ENCODE measurements at places on chromosomes 2 and 18.

GRCh38 chr2:49207204-49207603 lies 52.9 kb upstream of the FSHR start:
- no peak for DNase-seq

GRCh38 chr2:236512902-236513435 lies 56.7 kb upstream of the ACKR3 start:
- DNase-seq = peak; percentile 79

GRCh38 chr2:209840434-209840833 lies 68.8 kb downstream of the UNC80 start:
- no peak for DNase-seq

GRCh38 chr2:231602859-231603467 lies 10.3 kb downstream of the TEX44 start:
- DNase-seq = no peak

DNA sequence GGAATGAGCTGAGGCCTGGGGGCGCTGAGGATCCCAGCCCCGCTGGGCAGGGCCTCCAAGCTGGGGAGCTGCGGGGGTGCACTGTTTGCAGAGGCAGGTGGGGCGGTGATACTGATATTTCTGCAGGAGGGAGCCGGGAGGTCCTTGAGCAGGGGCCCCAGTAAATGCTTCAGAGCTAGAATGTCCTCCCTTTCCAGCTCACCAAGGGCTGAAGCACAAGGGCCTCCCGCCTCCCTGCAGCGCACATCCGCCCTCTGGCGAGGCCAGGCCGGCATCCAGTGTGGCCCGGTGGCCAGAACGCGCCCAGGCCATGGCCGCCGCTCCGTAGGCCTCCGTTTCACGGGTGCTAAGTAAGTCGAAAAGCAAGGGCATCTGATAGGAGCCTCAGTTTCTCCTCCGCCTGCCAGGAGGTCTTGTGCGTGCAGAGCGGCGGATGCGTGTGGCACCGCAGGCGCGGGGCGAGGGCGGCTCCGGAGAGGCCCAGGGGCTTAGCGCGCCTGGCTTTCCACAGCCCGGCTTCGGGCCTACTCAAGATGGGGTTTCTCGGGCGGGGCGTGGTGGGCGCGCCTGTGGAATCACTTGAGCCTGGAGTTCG lies 29.5 kb upstream of the CHMP1B start:
- no peak for DNase-seq

- no peak for DNase-seq
Observed at GRCh38 chr2:99697811-99698568, 208.2 kb upstream of the REV1 start.

GRCh38 chr2:132697556-132698205 lies 27.7 kb upstream of the LYPD1 start:
- no peak for DNase-seq

GRCh38 chr2:155913356-155913755 lies 419.2 kb downstream of the NR4A2 start:
- DNase-seq = no peak

GRCh38 chr2:238313289-238313990 lies 6.9 kb upstream of the TRAF3IP1 start:
- no peak for DNase-seq

- no peak for DNase-seq
Observed at GRCh38 chr2:107990718-107991117, 4.4 kb downstream of the SLC5A7 start.

GRCh38 chr2:227504700-227505099 lies 32.7 kb downstream of the AGFG1 start:
- no peak for DNase-seq

DNA sequence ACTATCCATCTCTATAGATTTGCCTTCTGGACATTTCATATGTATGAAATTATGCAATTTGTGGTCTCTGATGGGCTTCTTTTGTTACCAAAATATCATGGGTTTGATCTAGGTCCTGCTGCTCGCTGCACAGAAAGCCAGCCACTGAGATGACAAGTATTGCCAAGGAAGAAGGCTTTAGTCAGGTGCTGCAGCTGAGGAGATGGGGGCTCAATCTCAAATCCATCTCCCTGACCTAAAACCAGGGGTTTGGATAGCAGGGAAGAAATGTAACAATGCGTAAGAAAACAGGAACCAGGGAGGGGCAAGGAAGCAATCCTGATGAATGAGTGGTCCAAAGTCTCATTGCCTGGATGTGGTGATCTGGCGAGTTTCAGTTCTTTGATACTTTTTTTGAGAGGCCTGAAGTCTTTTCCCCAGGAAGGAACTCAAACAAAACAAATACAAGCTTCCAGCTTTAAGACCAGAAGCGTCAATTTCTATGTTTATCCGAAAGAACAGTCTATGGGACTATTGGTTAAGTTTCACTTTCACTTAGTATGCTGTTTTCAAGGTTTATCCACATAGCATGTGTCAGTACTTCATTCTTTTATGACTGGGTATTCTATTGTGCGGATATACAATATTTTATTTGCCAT lies 3.4 kb upstream of the CKAP2L start:
- DNase-seq = peak; percentile 25

DNA sequence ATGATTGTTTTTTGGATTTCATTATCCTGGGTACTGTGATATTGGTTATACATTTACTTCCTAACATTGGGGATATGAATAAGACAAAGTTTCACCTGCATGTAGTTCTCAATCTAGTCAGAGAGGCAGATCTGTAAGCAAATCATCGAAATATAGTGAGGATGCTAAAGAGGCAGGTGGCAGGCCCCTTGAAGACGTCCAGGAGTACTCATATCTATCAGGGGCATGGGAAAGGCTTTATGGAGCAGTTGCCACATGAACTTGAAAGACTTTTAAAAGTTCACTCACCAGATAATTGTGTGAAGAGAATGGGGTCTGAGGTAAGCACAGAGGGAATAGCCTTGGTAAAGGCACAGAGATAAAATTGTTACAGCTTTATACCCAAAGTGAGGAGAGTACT lies 78.8 kb downstream of the EHBP1 start:
- no peak for DNase-seq

DNA sequence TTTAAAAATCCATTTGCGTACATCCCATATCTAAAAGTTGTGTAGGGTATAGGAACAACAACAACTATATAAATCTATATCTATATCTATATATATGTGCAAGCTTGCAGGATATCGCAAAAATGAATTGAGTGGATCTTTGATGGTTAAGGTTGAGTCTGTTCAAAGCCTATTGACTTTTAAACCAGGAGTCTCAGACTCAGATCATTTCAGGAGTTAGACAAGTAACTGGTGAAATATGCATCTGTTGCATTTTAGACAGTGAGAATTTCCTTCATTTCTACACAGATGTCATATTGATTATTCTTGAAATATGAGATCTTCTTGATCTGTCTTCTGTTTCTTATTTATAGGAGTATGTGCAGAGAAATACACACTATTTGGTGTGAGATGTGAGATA lies 66.5 kb downstream of the PARD3B start:
- DNase-seq = no peak

GRCh38 chr2:194363878-194364277 lies 1293.1 kb upstream of the SLC39A10 start:
- DNase-seq = no peak

DNA sequence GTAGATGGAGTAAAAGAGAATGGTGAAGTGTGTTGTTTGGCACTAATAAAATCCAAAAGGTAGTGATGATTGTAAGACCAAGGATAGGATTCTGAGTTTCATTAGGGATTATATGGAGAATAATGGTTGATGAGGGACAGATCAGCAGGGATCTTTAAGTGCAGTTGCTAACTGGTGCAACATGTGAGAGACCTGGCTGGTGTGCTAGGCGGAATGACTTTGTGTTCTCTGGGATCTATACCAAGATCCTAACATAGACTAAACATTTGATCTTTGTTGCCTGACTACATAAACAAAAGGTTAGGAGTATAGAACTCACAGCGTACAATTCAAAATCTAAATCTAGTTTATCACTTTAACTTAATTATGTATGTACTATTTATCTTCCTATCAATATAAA lies 135.4 kb downstream of the PTRHD1 start:
- no peak for DNase-seq

GRCh38 chr2:85736456-85737355 lies 17.1 kb upstream of the ATOH8 start:
- no peak for DNase-seq

DNA sequence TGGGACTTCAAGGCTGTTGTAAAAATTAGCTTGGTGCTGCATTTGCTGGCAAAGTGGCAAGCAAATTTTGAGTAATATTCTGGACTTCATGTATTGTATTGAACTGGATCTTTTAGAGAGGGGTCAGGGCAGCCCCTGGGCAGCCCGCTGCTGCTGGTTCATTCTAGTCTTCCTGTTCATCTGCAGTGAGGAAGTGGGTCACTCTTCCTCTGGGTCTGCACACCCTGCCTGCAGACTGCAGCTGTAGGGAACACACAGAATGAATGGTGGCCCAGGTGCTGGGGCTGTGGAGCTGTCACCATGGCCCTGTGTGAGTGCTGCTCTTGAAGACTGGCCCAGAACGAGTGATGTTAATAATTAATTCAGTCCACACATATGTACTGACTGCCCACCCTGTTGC lies 9.4 kb downstream of the SH3RF3 start:
- no peak for DNase-seq

DNA sequence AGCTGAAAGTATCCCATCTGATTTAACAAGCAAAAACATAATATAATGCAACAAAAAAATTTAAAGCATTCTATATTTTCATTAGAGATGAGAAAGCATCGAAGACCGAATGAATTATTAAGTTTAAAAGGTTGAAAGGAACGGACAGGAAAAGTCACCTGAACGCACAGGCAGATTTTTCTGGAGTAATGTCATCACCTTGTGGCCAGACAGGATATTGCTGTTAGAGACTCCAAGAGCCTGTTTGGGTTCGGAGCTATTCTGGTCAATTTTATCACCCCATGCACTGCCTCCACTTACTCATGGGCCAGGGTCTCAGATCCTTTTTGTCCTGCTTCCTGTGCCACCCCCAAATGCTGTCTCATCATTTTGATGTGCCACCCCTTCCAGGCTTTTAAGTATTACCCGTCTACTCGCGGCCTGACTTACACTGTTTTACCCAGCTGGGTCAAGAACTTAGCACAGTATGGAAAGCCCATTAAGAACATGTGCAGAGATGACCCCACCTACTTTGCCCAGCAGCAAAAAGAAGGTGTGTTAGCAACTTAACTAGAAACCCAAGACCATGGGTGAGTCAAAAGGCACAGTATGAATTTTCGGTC lies 27.3 kb downstream of the GKN2 start:
- peak; percentile 80 for DNase-seq

GRCh38 chr2:233563663-233564430 lies 2.7 kb downstream of the USP40 start:
- DNase-seq = no peak

GRCh38 chr2:64524604-64525316 lies 632 bp downstream of the AFTPH start:
- peak; percentile 17 for DNase-seq

DNA sequence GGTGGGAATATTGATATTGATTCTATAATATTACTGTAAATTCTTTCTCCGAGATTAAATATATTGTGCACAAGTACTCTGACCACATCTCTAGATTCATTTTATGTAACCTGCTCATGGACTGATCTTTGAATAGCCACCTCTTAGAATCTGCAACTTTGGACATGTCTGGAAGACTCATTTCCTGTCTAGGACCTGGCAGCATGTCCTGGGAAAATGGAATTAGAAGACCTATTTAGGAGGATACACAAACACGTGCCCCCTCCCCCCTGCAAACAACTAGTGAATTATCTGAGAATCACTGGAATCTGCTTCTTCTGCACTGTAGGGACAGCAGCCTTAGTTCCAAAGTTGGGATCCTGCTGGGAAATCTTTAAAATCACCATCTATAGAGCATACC lies 94.1 kb downstream of the UBE2E3 start:
- DNase-seq = no peak

DNA sequence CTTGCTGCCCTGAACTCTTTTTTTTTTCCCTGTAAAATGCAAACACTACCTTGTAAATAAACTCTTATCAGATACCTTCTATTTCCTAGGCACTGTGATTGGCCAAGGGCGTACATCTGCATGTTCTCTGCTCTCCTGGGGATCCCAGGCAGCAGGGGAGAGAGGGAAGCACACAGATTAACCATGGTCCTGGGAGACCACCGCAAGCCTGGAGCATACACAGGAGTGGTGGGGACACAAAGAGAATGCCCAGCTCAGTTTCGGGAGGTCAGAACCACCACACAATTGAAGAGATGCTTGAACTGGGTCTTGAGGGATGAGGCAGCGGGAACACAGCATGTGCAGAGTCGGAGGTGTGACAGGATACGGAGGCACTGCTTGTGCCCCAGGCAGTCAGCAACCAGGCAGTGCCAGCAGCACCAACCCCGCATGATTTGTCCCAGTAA lies 2.1 kb downstream of the GREB1 start:
- no peak for DNase-seq

DNA sequence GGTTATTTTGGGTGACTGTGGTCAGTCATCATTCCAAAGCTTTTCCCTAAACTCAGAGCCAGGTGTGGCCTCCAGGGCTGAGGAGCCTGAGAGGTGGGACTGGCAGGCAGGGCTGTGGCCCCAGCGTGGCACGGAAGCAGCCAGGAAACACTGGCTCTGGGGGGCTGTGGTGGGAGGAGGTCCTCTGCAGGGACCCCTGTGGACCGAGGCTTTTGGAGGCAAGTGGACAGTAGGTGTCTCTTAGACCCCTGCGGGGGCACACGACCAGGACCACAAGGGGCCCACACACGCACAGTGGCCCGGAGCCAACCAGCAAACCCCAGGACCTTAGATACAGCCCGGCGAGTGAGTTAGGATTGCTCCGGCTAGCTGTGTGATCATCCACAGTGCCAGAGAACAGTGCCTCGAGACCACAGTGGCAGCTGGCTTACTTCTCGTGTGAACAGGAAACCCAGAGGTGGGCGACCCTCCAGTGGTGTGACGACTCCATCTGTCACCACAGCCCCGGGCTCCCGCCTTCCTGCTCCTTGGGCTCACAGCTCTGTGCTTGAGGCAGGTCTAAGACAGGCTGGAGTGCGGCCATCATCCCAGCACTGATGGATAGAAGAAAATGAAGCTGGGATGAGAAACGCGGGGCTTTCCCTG lies 1.6 kb upstream of the RTP5 start:
- DNase-seq = peak; percentile 67

- no peak for DNase-seq
Observed at GRCh38 chr18:36589857-36590543, 238.8 kb downstream of the TPGS2 start.

DNA sequence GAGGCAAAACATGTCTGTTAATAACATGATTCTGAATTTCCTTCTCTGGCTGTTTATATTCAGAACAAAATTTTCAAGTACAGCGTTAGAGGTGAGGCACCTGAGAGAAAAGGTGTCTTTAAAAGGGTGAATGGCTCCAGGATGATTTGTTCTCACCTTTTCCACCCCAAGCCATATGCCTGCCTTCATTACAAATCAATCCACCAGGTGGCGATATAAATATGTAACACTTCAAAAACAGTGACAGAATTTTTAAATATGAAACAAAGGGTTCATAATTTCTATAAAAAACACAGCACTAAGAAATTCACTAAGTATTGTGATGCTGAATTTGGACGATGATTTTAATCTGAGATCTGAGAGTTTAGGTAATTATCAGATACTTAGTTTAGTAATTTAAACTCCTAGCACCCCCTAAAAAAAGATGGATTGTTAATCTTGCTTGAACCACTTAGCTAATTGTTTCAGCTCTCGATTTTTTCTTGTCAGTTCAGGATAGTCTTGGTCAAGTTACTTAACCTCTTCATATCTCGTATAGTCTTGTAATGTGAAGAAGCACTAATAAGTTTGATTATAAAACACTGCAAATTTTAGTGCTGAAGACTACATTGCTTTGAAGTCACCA lies 528.8 kb downstream of the CPS1 start:
- DNase-seq = no peak

Data from CD4-positive, alpha-beta T cell treated with Interleukin-21 for 1 hour (primary cell).